Stimulated activated CD8-positive, alpha-beta memory T cell treated with anti-CD3 and anti-CD28 coated beads, Interleukin-2, amount 100 ng/mL, for 48 hours (primary cell): ENCODE measurements at places on chromosomes 5 and 9.

DNA sequence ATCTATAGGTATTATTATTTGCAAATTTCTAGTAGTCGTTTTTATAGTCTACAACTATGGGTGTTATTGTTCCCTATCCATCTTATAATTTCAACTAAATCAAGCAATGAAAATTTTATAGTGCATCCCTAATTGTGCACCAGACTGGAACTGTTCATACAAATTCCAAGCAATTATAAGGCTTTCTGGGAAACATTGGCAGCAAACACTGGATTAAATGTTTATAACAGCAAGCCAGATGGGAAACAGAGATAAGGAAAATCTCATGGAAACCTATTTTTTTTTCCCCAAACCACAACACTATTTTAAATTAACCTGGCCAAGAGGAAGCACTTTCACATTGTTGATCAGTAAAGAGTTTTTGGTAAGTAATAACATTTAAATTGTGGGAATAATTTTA, 524.3 kb downstream of the RASEF start:
- no peak for DNase-seq

DNA sequence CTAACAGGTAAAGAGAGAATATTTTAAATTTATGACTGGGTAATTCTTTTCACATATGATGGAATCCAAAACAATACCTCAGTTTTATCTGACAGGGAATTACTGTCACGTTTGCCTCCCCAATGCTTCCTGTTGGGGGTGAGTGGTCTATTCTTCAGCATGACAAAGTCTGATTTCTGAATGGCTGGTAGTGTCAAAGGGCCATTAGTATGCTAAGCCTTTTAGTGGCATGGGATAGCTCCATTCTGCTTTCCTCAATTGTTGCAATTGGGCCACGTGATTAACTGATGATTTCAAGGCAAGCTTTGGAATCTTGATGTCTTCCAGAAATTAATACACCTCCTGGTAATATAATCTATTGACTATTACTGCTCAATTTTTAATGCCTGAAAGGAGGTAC, 14.7 kb upstream of the NDUFS4 start:
- no peak for DNase-seq

- peak; percentile 5 for DNase-seq
These were observed 4.9 kb upstream of the C7 start for GRCh38 chr5:40904205-40904993.

DNA sequence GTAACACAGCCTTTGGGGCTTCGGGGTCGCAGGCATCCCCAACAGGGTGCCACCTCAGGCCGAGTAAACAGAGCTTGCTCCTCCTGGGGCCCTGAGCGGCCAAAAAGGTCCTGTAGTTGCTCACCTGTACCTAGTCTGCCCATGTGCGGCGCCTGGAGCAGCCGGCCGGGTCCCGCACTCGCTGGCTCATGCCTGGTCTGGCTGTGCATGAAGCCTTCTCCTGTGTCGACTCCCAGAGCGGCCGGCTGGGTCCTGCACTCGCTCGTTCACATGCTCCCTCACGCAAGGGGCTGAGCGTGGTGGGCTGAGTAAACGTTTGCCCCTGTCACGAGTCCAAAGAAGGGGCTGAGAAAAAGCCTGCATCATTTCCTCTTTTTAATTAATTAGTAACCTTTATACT, 162.4 kb upstream of the TUT7 start:
- DNase-seq = no peak

- DNase-seq = no peak
These were observed 2.1 kb downstream of the SEPTIN8 start for GRCh38 chr5:132774896-132775295.

DNA sequence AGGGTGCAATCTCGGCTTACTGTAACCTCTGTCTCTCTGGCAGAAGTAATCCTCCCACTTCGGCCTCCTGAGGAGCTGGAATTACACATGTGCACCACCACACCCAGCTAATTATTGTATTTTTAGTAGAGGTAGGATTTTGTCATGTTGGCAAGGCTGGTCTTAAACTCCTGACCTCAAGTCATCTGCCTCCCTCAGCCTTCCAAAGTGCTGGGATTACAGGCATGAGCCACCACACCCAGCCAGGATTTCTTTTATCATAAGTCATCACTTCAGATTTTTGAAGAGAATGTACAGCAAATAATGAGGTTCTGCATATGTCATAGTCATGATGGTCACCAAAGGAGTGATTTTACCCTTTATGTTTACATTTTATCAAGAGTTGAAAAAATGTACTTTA, 108.1 kb downstream of the GCNT1 start:
- DNase-seq = no peak

- no peak for DNase-seq
These were observed 42.8 kb downstream of the SHB start for GRCh38 chr9:38026021-38026809.

GRCh38 chr9:104866191-104866590, 61.8 kb downstream of the ABCA1 start:
- DNase-seq = no peak

DNA sequence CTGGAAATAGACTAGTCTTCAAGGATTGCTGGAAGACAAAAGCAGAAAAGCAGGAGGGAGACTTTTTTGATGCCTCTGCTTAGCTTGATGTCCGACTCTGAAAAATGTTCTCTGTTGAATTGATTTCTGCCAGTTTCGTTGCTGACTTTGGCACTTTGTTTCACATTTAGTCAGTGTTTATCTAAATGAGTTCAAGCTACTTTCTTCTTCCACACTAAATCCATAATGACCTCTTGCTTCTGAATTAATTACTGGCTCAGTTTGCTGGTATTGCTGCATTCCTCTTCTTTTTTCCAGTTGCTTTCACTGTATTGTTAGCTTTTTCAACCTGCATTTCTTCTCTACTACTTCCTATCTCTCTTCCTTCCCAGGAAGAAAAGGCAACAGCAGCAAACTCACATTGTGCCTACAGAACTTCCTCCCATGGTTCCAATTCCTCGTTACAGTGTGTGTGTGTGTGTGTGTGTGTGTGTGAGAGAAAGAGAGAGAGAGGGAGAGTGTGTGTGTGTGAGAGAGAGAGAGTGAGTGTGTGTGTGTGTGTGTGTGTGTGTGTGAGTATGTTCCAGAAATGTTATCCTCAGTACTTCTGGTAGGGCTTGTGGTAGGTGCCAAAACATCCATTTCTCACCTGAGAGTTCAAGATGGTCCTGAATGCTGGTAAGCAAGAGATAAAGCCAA, 234.8 kb downstream of the CSNK1G3 start:
- DNase-seq = no peak

DNA sequence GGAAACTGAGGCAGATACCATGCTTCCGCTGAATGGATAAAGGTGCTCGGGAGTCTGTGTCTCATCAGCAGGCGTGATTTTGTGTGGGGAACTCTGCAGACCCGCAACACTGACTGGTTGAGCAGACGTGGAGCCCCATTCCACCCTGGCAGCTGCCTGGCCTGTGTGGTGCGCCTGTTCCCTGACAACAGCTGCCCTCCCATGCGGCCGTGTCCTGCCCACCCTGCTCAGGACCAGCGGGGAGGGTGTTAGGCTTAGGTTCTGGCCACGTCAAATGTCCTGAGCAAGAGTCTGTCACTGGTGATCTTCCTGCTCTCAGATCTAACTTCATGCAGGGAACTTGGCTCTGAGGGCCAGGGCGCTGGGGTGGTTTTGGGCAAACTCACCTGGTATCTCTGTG, 417.7 kb upstream of the IRX4 start:
- DNase-seq = no peak

GRCh38 chr5:158014372-158014771, 155.4 kb upstream of the CLINT1 start:
- no peak for DNase-seq

DNA sequence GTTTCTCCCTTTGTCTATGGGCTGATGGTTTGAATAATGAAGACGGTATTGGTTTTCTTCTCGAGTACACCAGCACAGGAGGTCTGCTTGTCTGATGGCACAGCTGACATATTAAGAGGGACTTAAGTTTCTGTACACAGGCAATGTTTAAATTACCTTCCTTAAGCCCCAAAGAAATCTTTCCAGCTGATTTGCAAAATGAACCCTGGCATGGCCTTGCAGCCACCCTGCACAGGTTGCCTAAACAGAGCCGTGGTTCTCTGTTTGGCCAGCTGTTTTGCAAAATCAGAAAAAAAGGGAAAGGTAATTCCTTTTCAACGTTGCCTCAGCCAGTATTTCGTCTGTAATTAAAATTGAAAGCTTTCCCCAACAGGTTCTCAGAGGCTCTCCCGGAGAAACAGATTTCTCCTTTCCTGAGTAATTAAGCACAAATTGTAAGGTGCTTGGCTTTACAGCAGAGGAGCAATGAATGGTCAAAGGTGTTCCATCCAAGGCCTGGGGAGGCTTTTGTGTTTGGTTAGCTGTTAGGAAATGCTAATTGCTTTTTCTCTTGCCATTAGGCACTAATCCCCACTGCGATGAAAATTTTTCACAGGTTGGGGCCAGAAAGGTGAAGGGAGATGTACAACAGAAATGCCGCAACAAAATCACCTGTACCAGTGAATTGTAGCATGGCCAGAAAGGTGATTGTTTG, 138.9 kb downstream of the RASEF start:
- DNase-seq = no peak

- DNase-seq = no peak
These were observed 16.7 kb downstream of the SLC28A3 start for GRCh38 chr9:84323858-84324257.

DNA sequence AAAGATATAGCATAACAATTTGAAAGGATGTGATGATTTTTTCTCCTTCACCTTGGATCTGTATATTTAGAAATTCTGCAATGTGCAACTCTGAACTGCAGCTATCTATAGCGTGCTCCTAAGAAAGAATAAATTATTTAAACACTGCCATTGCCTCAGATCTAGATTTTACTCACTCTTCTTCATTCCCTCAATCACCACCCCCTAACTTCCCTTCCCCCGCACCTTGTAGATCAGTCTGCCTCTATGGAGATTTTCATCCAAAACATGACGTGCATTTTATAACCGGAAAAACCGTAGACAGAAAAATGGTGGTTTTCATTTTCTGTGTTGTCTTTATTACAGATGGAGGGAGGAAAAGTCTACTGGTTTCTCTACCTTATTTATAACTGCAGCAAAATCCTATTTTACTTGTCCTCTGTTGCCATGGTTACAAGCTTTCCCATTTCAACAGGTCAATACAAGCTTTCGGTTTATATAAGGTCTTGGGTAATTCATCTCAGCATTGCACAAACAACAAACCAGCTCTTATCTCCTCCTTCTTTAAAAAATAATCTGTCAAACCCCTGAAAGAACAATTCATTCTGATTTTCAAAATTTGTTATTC, 480.0 kb downstream of the TAF11L14 start:
- DNase-seq = no peak

DNA sequence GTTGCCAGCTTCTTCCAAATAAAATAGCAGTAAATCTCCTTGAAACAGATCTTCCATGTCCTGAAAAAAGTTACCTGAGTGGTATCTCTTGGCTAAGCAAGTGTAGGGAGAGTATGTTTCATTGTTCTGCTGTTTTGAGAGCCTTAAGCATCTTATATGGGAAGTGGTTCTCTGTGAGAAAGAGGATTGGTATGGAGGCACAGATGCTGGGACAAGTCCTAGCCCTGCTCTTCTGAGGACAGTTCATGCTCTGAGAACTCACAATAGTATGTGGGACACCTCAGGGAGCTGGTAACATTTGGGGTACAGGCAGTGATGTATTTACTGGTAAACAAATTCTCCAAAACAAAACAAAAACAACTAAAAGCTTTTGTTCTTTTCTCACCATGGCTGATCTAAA, 2.0 kb downstream of the PPP3R2 start:
- no peak for DNase-seq

DNA sequence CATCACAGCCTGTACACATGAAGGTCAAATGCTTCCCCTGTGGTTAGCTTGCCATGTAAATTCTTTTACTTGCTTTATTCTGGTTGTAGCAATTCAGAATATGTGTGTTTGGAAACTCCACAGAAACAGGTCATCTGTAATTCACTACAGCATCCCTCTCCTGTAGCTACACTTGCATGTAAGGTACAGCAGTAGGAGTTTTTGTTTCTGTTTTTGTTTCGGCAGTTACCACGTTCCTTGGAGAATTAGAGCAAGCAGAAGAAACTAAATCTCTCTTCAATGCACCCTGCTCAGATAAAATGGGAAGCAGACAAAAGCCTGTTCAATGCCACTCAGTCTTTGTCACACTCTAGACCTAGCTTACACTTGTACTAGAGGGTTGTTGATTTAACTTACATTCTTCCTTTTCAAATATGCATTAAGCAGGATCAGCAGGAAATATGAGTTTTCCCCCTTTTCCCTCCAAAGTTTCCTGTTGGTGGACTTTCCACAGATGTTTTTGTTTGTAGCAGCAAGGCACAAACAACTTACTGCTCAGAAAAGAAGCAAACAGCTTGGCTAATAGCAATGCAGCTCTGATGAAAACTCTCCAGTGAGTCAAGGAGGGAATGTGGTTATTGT, 80.9 kb downstream of the YIPF5 start:
- DNase-seq = no peak

DNA sequence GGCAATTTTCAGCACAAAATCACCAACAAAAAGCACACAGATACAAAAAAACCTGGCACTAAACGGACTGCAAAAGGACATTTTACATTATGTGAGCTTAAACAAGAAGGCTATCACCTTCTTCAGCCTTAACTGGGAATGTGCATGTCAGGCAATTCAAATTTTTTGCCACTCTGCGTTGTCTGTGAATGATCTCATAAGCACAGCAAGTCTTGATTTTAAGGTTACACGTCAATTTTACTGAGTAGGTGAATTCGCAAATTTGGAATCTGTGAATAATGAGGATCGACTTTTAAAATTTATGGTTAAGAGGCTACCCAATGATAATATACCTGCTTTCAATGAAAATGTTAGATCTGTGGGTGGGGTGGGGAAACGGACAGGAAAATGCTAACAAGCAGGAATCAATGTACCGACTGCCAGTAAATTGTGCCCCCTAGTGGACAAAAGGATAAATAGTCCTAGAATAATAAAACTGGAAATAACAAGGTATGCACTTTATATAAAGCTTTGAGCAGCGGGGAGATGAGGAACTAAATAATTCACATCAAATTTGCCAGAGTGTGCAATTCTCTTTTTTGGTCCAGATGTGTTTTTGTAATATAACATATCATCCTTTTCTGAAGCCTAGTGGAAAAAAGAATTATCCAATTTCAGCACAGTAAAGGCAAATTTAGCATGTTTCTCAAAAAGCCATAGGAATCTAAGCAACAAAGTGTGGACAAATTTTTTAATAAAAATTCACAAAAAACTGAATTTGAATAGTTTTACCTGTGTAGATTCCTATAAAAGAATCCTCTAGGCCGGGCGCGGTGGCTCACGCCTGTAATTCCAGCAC, 20.5 kb downstream of the EQTN start:
- DNase-seq = no peak
